ENCODE measurements at places on chromosomes 1 and 21.
A peak's percentile ranks its signal among the peaks of the same experiment; 100 is the strongest.

DNA sequence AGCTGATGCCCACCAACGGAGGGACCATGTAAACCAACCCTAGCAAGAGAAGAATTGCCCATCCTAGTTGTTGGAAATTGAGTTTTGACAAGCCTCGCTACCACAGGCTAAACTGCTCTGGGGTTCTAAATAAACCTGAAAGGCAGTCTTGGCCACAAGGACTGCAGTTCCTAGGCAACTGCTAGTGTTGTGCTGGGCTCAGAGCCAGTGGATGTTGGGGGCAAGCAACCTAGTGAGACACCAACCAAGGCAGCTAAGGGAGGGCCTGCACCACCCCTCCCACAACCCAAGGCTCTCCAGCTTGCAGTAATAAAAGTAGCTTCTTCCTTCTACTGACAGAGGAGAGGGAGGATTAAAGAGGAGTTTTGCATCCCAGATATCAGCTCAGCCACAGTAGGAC is 102.4 kb upstream of the PKN2 start:
- DNase-seq: no peak

GRCh38 chr1:26582836-26583460 is 53.4 kb downstream of the RPS6KA1 start:
- peak; percentile 72 for DNase-seq

- no peak for DNase-seq
These were observed 85.5 kb upstream of the PALMD start for GRCh38 chr1:99560207-99561040.

GRCh38 chr1:183243161-183244050 is 57.3 kb downstream of the LAMC2 start:
- DNase-seq: no peak

DNA sequence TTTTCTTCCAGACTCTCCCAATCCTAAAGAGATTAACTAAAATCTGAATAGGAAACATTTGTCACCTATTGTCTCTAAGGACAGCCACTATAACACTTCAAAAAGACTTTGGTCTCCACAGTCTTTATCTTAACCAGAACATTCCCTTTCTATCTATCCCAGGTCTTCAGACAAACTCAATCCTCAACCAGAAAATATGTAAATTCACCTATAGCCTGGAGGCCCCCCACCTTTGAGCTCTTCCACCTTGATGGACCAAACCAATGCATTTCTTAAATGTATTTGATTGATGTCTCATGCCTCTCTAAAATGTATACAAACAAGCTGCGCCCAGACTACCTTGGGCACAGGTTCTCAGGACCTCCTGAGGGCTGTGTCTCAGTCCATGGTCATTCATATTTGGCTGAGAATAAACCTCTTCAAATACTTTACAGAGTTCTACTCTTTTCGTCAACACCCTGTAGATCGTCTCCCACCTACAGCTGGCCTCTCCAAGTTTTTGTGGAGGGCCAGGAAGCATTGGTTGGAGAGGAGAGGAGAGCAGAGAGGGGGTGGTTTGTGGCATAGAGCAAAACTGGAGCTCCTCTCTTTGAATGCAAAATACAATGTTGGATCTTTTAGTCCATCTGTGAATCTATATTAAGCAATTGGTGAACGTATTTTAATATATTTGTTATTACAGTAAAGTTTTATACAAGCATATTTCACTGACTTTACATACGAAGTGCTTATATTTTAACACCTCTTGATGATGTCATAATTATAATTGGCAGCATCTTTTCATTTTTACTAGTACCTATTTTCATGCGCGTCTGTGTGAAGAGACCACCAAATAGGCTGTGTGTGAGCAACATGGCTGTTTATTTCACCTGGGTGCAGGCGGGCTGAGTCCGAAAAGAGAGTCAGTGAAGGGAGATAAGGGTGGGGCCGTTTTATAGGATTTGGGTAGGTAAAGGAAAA is 230.7 kb upstream of the DUSP10 start:
- DNase-seq: no peak

- DNase-seq: no peak
These were observed 19.9 kb downstream of the MX2 start for GRCh38 chr21:41381731-41382130.

- DNase-seq: no peak
These were observed 57.8 kb downstream of the HS2ST1 start for GRCh38 chr1:86972262-86972661.

- DNase-seq: no peak
These were observed 4.9 kb downstream of the RNF207 start for GRCh38 chr1:6210591-6211355.

- DNase-seq: no peak
These were observed 24.1 kb downstream of the PIGM start for GRCh38 chr1:160007577-160008200.

DNA sequence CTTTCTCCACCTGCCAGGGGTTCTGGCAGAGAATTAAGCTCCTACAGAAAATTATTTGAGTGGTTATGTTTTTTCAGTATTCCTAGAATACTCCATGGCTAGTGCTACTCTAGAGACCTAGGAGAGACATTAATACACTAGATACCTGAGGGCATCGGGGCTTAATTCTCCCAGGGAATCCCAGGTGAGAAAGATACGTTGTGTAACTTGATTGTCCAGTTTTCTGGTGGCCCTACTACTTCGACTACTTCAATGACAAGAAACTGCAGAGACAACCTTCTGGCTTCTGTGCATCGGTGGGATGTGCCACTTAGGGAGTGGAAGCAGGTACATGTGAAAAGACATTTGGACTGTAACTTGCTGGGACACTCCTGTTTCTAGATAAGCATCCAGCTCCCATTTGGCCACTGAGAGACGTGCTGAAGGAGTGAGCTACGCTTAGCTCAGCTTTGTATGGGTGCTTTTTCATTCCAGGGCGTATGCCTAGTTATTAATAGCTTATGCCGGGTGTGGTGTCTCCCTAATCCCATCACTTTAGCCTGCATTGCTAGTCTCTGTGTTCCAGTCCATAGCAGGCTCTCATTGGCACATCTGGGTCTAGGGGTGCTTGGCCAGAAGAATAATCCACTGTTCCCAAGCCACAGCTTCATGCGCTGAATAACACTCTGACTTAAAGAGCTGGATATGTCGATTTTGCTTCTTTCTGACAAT is 300.7 kb downstream of the SIPA1L2 start:
- no peak for DNase-seq

DNA sequence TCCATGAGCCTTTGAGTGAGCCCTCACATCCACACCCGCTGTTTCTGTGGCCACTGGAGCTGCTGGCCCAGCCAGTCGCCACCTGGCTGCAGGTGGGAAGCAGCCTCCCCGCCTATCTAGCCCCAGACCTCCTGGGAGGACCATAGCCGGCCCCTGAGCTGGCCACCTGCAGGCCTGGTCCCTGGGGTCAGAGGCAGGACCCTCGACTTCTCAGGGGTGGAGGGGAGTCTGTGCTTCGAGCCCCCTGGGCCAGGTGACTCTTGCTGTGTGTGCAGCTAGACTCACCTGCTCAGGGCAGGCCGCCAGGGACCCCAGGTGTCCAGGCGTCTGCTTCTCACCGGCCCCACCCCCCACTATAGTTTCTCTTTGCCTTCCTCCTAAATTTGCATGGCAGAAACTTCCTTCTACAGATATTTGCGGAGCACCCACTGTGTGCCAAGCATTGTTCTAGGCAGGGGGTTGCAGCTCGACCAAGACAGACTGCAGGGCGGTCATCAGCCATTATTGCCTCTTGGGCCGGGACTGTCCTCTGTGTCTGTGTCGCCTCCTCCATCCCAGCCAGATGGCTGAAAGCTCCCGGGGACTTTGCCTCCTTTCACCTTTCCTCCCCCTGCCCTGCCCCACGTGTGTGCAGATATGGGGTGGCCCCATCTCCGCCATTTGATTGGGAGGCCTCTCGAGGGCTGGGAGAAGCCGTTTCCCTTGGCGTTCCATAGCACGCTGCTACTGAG is 27.3 kb downstream of the SPSB1 start:
- DNase-seq: no peak

- DNase-seq: peak; percentile 45
These were observed 107.5 kb downstream of the HIVEP3 start for GRCh38 chr1:41811051-41811795.

DNA sequence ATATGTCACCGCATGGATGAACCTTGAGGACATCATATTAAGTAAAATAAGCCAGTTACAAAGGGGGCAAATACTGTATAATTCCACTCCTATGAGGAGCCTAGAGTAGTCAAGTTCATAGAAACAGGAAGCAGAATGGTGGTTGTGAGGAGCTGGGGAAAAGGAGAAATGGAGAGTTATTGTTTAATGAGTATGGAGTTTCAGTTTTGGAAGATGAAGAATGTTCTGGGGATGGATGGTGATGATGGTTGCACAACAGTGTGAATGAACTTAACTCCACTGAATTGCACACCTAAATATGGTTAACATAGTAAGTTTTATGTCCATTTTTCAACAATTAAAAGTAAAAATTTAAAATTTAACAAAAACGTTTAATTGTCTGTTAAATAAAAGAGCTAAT is 220.9 kb upstream of the JUN start:
- no peak for DNase-seq

DNA sequence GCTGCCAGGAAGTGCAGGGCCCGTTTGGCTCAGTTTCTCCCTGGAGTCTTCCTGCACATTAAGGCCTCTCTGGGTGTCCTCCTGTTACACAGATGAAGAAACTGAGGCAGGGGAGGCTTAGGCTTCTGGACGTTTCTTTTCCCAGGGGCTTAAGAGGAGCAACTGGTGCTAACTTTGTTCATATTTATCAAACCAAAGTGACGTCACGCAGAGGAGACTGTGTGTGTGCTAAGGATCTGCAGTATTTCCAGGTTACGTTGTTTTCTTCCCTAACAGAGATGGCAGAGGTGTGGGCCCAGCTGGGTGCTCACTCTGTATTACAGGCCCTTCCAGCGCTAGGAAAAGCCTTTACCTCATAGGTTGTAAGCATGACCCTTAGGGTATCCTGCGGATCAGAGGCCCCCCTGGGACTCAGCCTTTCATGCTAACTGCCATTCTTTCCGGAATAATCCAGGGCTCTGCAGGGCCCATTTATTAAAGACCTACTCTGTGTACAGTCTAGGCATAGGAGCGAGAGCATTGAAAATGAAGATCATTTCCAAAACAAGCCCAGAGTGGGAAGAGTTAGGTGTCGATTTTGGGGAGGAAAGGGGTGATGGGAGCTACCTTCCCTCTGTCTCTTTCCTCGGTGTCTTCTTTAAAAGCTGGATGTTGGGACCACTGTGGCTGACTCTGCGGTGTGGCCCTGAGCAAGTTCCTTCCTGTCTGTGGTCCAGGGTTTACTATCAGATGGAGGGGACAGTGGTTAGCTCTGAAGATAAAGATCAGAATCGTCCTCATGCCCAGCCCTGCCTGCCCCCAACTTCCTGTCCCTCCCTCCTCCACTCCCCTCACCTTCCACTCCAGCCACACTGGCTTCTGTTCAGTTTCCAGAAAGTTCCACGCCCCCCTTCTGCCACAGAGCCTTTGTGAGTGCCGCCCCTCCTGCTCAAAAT is 4.6 kb downstream of the AGTRAP start:
- DNase-seq: no peak

Measured in activated T-cell treated with anti-CD3 and anti-CD28 coated beads for 24 hours (primary cell).